ENCODE measurements at places on chromosomes 11 and 22.

DNA sequence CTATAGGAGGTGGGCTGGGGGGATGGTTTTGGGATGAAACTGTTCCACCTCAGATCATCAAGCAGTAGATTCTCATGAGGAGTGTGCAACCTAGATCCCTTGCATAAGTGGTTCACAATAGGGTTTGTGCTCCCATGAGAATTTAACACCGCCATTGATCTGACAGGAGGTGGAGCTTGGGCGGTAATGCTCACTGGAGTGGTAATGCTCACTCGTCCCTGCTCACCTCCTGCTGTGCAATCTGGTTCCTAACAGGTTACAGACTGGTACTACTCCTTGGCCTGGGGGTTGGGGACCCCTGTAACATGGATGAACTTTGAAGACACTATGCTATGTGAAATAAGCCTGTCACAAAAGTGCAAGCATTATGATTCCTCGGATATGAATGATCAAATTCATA lies 87.0 kb upstream of the CLNS1A start:
- no peak for DNase-seq

DNA sequence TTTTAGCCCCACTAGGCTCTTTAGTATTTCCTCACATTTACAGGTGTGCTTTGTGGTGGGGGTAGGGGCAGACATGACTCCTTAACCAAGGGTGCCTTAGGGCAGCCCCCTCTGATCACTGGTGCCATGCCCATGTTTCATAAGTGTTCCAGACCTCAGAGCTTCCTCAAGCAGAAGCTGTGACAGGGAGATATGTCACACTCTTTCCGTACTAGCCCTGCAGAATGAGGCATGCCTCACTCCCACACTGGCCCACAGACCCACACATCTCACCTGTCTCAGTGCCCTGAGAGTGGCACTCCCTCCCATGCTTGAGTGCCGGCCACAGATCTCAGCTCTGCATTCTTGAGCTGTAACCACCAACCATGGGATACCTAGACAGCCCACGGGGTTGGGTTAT lies 22.9 kb upstream of the OR56B4 start:
- DNase-seq: no peak

DNA sequence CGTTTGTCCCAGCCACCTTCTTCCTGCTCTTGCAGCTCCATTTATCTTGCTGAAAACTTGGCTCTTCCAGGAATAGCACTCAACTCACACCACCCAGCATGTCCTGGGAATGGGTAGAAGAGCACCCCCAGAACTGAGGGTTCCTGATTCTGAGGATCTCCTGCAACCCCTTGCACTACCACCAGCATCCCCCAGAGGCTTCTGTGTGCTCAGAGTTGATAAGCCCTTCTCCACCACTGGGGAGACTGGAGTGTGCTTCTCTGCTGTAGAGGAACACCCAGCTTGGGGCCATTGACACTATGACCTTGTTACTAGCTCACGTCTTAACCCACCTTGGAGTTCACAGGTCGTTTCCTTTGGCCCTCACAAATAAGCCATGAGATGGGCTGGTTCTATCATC lies 121.0 kb downstream of the GRIK4 start:
- DNase-seq: no peak

GRCh38 chr11:129410395-129410960 lies 34.8 kb downstream of the BARX2 start:
- no peak for DNase-seq

- DNase-seq: no peak
These were observed 95.2 kb upstream of the TP53I11 start for GRCh38 chr11:45045683-45046471.

- DNase-seq: no peak
These were observed 312.2 kb downstream of the BRD1 start for GRCh38 chr22:49515475-49515874.
